Epithelial cell of esophagus (primary cell): ENCODE measurements at places on chromosomes 3 and 15.

GRCh38 chr15:90425726-90426346, 37.8 kb downstream of the IQGAP1 start:
- no peak for DNase-seq

GRCh38 chr3:152842413-152842812, 7.5 kb downstream of the P2RY1 start:
- no peak for DNase-seq

- no peak for DNase-seq
Measured at GRCh38 chr15:85401108-85401774, 20.8 kb downstream of the AKAP13 start.

DNA sequence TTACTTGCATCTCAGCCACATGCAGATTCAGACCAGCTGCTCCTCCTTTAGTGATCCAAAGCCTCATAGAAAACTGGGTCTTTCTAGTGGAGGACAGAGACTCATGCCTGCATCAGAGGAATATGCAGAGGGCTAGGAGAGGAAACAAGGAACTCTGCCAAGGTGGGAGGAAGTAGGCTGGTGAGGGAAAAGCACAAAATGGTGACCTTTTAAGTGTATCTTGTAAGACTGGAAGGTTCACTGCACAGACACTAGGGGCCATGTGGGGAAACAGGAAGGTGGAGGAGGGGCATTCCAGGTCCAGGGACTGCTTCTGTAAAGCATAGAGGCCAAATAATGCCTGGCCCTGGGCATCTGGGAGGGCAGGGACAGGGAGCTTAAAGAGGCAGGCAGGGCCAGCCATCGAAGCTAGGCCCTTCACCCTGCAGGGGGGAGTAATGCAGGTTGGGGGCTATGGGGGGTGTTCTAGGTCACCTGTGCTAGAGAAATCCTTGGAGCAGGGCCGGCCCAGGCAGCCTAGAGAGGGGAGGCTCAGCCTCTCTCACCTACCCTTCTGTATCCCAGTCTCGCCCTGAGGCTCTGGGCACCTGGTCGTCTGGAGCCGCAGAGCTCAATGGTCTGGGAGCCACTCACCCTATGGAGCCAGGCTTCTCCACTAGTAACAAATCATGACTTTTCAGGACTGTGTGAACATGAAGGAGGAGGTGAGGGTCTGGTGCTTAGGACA, 117.7 kb downstream of the DNAJB8 start:
- no peak for DNase-seq

GRCh38 chr3:35078780-35079179, 560.5 kb upstream of the ARPP21 start:
- DNase-seq: no peak

GRCh38 chr15:74792227-74793016, 10.5 kb downstream of the CSK start:
- DNase-seq: no peak

DNA sequence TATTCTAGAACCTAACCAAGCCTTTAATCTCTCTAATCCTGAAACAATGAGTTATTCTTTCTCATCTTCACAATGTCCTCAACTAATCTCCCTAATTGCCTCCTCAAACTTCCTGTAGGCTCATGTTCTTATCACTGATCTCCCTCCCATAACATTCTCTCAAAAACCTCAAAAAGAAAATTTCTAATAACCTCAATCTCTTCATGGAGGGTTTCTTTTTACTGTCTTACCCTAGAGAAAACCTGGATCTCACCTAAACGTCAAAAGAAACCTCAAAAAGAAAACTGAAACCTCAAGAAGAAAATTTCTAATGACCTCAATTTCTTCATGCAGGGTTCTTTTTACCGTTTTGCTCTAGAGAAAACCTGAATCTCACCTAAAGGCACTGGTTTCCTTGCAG, 150.2 kb downstream of the GSK3B start:
- no peak for DNase-seq

DNA sequence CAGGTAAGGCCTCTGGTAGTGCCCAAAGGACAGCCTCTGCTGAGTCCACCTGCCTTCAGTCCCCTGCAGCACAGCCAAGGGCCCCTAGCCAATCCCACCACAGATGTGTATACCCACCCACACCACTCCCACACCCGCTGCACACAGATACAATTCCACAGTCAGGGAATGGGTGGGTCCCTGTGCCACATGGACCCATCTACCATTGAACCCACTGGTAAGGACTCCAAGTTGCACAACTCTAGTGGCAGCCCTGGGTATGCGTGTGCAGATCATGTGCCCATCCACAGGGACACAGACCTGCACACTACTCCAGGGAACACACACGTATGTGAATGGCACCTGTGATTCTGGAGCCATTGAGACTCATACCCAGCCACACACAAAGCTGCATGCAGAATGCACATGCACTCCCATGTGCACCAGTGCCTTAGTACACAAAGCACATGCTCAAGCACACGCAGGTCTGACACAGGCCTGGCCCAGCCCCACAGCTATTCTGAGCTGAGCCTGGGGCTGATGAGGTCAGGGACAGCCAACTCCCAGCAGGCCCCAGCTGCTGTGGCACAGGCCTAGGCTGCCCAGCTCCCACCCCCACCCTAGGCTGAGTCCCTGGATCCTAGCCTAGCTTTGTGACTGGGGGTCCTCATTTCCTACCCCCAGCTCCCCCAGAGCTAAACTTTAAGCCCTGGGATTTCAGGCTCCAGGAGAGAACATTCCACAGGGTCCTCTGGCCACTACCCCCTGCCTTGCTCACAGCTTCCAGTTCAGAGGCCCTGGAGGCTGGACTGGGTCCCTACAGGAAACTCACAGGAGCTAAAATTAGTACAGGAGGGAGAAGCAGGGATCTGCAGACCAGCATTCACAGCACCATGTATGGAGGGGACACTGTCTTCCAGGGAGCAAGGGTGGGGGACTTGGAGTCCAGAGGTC, 2.7 kb upstream of the ALS2CL start:
- DNase-seq: peak; percentile 80

GRCh38 chr3:101676765-101677435, at the start of gene ZBTB11:
Gene ZBTB11 (minus strand): TSS chr3:101677132. CDS start chr3:101676914, 218 bp downstream.
- peak; percentile 100 for DNase-seq

DNA sequence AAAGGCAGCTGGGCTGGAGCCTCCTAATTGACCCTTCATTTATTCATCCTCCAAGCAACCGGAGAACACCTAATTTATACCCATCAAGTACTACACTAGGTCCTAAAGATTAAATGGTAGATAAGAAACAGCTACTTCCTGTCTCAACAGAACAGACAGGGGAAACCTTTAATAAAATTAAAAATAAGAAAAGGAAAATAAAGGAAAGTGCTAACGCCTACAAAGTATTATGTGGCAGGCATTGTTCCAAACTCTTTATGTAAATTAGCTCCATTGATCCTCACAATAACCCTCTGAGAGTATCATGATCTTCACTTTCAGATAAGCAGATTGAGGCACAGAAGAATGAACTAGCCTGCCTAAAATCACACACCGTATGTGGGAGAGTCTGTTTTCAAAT, 139.5 kb downstream of the CNTN6 start:
- DNase-seq: no peak

DNA sequence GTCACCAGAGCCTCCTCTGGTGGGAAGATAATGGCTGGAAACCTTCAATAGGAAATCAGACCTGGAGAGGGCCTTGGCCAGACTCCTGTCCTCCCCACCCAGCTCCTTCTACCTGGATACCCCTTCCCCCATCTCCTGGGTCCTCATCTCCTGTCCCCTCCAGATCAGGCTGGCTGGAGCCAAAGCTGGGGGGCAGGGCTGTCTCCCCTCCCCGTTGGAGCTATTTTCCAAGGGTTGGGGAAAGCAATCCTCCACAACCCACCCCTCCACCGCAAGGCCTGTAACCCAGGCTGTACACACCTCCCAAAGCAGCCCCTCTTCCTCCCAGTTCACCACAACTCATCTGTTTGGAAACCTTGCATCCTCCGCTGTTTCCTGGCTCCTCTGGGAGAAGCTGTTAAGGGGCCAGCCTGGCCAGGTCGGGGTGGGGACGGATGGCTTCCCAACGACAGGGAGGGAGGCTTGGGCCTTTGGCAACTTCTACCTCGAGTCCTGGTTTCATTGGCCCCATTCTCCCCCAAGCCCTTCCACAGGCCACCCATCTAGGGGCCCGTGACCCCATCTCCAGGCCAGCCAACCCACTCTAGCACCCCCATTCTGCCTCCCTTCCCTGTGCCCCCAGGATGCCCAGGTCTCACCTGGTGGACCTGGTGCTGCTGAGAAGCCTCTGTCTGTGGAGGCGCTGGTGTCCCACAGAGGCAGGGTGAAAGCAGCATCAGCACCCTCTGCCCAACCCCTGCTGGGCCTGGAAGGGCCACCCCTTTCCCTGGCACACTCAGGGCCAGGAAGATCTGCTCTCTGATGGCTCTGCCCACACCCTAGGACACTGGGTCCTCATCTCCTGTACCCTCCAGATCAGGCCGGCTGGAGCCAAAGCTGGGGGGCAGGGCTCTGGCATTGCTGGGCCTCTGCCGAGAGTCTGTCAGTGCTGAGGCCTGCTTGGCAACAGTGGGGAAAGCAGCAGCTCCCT, 22.1 kb upstream of the GOLGA6C start:
- DNase-seq: no peak

DNA sequence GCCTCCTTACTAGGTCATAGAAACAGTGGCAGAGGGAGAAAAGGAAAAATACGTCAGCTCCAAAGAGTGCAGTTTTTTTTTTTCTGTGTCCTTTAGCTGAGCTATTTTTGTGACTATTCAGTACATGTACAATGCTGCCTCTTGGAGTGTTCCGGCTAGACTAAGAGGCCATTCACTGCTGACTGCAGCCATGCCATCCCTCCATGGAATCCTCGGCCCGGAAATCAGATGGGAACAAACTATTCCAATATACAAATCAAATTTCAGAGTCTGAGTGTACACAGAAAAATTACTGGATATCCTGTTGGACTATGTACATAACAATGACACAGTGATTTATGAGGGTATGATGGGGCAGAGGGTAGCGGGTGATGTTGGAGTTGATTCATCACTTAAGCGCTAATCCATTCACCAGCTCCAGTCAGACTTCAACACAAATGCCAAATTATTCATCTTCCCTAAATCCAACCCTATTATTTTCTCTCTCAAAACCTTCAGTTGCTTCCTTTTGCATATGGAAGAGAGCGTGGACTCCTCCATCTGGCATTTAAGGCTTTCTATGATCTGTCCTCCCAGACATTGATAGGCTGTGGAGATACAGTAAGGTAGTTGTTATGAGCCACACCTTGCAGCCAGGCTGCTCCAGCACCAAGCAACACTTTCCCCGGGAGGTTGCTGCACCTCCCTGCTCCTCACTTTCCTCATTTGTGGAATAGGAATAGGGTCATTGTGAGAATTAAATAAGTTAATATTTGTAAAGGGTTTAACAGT, 109.1 kb downstream of the LPP start:
- DNase-seq: peak; percentile 86

- no peak for DNase-seq
Measured at GRCh38 chr3:61172203-61172602, 79.0 kb downstream of the FHIT start.

- DNase-seq: peak; percentile 41
Measured at GRCh38 chr3:170506556-170506955, 79.3 kb downstream of the SLC7A14 start.

GRCh38 chr3:88235102-88235501, 85.3 kb downstream of the C3orf38 start:
- DNase-seq: peak; percentile 5

DNA sequence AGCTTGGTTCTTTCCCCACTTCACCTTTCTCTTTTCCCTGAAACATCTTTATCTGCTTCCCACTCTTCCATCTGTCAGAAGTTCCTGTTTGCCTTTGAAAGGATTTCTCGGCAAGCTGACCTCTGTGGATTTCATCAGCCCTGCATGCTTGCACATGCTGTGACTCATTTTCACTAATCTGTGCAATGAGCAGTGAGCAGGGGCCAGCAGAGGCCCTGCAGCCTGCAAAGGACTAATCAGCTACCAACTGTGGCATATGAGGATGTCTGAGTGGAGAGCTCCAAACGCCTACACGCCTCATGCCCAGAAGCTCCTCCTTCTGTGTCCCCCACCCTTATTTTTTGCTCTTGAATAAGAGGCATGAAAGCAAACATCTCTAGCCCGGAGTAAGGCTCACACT, 333.0 kb upstream of the SEMA6D start:
- peak; percentile 92 for DNase-seq

- DNase-seq: peak; percentile 85
Measured at GRCh38 chr15:80844011-80844732, 65.0 kb downstream of the CEMIP start.

DNA sequence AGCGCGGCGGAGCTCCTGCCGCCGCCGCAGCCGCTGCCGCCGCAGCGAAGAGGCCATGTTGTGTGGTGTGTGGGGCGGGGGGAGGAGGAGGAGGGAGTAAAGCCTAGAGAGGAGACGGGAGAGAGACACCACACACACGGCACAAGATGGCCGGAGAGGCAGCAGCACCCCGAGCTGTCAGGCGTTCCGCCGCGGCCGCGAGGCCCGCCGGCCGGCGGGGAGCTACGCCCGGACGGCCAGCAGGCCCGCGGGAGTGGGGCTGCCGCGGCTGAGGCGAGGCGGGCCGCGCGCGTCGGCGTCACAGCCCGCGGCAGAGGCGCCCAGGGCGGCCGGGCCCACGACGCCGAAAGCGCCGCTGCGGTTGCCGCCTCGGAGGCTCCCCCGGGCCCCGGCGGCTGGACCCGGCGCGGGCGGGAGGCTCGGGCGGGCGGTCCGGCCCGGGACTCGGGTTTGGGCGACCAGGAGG, 17.4 kb upstream of the CHD2 start:
- DNase-seq: no peak

GRCh38 chr3:157914882-157915281, 191.3 kb downstream of the SHOX2 start:
- DNase-seq: no peak

DNA sequence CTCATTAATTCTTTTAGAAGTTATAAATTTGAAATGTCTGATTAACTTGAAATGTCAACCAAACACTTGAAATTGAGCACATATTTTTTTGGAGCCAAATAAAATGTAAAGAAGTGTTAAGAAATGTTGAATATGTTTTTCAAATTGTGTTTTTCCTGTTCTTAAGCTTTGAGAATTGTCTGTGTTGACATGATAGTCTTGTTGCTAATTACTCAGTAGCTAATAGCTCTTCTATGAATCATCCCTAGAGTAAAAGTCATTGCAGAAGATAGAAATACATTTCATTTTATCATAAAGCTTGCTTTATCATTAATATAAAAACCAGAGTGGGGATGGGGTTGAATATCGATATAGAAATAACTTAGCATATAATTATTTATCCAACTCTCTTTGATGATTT, 41.9 kb upstream of the ABHD10 start:
- DNase-seq: peak; percentile 48

- no peak for DNase-seq
Measured at GRCh38 chr15:89932880-89933279, 20.1 kb upstream of the ARPIN start.

GRCh38 chr3:140922634-140923033, 19.0 kb upstream of the SLC25A36 start:
- DNase-seq: peak; percentile 32

GRCh38 chr15:89127054-89127702, 38.9 kb downstream of the ABHD2 start:
- peak; percentile 87 for DNase-seq

- peak; percentile 54 for DNase-seq
Measured at GRCh38 chr3:53493963-53494791, at the start of gene CACNA1D. Gene CACNA1D (plus strand): TSS chr3:53494611. CDS start chr3:53495167, 556 bp downstream.

- no peak for DNase-seq
Measured at GRCh38 chr3:115918900-115919299, 295.6 kb downstream of the GAP43 start.
